Retina (tissue), 1 donor: ENCODE measurements at places on chromosomes 11 and 22.

GRCh38 chr11:113162592-113162962 lies 151.8 kb upstream of the TTC12 start:
- DNase-seq = peak; percentile 81

DNA sequence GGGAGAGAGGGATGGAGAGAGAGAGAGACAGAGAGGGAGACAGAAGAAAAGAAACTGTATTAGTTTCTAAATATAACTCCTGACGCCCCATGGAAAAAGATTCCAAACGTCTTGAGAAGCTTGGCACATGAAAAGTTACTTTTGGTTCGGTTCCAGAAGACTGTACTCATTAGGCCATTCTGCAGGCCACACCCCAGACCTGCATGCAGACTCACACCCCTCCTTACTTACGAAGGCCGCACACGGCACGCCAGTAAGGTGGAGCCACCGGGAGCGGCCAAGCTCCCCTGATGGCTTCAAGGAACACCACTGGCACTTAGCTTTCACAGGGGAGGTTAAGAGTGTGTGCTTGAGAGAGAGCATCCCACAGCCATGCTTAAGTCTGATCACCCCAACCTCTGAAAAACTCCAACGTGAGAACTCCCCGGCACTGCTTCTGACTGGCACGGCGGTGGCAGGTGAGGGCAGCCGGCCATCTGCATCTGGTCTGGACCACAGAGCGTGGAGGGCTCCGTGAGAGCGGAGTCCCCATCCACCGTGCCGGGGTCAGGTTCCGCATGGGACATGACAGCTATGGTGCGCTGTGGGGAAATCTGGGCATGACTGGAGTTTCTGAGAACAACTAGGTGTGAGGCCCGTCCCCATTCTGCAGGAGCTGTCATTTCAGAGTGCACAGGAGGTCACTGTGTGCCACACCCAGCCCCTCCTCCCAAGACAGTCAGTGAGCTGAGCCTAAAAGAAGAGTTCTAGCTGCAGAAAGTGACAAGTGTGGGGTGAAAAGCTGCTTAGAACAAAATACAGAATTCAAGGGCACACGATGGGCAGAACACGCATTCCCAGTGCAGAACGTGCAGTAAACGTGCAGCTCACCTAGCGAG lies 62.4 kb downstream of the MYH9 start:
- DNase-seq = no peak

GRCh38 chr11:112693781-112694180 lies 267.4 kb upstream of the NCAM1 start:
- DNase-seq = no peak

- no peak for DNase-seq
These were observed 1155.2 kb upstream of the CNTN5 start for GRCh38 chr11:97865424-97866012.

DNA sequence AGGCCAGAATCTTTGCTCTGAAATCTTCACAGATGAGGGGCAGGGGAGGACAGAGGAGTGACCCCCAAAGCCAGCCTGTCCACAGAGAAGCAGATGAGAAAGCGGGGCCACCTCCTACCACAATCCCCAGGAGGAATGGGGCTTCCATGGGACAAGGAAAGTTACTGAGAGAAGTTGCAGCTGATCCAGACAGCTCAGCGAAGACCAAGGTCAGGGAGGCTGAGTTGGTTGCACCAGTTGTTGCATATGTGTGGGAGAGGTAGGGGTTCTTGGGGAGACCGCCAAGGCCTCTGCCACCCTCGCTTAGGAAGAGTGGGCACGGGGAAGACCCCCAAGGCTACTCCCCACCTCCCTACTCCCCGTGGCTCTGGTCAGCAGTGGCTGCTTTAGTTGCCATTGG lies 81.6 kb upstream of the EIF3D start:
- DNase-seq = no peak

DNA sequence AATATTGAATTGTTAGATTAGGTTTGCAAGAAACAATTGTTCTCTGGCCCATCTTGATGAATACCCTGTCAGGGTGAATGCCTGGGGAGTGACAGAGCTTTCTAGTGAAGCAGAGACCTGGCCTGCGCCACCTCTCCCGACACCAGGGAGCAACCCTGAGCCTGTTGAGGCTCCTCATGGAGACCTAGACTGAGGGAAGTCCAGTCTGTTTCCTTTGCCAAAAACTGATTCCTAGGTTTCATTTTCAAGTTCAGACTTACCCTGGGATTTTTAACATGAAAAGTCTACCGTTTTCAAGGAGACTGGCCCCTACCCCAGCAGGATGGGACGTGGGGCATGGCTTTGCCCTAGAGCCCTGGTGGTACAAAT lies 173.7 kb upstream of the SORL1-AS1 start:
- no peak for DNase-seq

DNA sequence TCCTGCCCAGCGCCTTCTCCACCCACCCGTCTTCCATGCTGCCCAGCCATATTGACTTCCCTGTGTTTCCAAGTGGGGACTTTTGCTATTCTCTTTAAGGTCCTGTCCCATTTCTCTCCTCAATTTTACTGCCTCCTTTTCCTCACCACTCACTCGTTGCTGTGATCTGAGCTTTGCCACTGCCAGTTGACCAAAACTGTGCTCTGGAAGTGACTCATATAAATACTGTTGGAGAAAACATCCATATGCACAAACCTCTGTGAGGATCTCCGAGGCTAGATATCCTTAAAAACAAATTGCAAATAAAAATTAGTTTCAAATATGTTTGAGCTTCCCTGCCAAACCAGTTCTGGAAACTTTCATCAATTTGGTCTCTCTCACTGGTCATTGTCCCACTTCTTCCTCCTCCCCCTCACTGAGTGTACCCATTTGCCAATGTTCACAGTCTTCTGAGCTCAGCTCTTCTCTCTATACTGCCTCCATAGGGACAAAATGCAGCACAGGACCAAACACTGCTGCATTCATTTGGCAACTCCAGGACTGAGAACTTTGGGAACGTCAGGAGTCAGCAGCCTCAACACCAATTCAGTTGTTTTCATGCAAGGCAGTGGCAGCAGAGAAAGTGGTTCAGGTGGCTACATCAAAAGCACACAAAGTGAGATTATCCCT lies 34.0 kb upstream of the MMP13 start:
- no peak for DNase-seq

DNA sequence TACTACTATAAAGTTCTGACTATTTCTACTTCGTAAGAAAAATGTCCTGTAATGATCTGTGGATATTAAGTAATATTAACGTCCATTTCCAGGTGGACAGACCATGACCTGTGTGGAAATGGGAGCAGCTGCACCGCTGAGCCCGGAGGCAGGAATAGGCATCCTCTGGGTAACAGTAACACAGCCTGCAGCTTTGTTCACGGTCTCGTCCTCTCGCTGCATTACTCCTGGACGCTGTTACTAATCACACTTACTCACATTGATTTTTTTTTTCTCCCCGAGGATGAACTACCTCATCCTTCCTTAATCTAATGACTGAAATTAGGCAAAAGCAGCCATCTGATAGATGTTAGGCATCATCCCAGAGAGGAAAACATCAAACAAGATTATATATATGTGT lies 345.7 kb upstream of the NARS2 start:
- peak; percentile 42 for DNase-seq

DNA sequence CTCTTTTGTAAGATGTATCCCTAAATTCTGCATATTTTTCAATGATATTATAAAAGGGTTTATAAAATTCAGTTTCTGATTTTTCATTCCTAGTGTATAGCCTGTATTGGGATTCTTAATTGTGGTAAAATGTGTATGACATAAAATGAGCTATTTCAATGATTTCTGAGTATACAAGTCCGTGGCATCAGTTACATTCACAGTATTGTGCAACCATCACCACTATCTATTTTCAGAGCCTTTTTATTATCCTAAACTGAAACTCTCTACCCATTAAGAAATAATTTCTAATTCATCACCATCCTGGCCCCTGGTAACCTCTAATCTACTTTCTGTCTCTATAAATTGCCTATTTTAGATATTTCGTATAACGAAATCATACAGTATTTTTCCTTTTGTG lies 39.8 kb downstream of the EIF3F start:
- no peak for DNase-seq

DNA sequence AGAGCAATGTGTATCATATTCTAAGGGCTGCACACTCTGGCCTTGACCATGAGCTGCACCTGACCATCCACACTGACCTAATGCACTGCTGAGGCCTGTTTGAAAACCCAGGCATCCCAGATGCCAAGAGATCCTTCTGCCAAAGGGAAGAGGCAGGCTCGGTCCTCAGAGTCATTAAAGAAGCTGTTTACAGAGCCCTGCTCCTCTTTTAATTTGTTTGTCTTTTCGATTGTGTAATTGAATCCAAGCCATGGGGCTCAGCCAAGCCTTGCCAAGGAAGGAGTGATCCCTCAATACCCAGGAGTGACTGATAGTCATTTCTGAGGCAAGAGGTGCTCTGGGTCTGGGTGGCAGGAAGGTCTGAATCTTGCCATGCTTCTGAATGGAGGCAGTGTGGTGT lies 94.5 kb upstream of the ISX start:
- no peak for DNase-seq

DNA sequence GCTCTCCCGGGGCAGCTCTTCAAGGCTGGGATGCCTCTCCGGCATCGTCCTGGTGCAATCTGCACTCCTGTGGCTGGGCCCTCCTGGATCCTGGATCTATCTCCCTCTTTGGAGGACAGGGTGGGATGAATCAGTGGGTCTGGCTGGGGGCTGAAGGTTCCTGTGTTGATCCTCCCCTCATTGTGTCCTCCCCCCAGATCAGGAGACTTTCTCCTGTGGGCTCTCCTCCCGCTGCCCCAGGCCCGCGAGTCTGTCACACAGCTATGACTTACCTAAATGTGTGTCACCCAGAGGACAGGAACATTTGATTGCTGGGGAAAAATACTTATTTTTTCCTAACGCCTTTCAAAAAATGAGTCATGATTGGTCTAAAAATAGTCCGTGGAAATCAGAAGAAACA lies 106.8 kb upstream of the NECTIN1 start:
- DNase-seq = no peak

- DNase-seq = peak; percentile 80
These were observed 1.2 kb downstream of the PLEKHB1 start for GRCh38 chr11:73647459-73648100.

DNA sequence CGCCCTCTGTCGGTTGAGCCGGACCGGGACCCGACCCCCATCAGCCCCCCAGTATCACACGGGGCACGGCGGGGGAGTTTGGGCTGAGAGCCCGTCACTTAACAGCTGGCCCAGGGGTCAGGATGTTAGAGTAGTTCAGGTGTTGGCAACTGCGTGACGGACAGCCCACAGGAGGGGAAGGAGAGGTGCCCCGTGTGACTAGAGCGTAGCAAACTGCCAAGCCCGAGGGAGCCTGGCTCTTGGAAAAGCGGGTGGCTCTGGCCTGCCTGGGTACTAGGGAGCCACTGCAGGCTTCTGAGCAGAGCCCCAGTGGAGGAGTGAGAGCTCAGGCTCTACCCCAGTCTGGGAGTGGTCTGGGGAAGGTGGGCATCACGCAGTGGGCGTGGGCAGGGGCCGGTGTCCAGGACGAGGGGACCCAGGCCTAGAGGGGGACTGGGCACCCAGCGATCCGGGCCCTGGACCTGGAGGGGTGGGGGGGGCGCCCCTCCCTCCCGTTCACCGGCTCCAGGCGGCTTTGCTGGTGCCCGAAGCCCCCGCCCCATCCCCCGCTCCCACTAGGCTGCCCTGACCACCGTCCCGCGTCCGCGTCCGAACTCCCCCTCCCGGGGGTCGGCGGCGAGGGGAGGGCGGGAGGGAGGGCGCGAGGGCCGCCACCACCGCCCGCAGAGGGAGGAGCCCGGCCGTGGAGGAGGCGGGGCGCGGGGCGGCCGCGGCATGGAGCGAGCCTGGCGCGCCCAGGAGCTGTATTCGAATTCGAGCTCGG lies 24.4 kb downstream of the SHANK3 start:
- peak; percentile 74 for DNase-seq

GRCh38 chr22:29307596-29308147 lies 1.2 kb downstream of the GAS2L1 start:
- DNase-seq = no peak

DNA sequence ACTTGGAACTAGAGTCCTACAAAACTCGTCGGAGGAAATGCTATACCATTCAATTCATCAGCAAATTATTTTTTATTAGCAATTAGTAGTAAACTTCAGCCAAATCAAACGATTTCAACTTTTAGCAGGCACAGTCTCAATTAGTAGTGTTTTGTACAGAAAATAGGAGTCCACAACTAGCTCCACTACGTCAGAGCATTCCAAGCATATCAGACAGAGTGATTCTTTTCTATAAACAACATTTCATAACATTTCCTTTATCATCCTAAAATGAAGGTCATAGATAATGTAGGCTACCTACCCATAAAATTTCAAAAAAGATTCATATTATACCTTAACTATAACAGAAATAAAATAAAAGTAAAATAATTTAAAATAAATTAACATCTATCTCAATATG lies 169.9 kb downstream of the KIF18A start:
- no peak for DNase-seq

DNA sequence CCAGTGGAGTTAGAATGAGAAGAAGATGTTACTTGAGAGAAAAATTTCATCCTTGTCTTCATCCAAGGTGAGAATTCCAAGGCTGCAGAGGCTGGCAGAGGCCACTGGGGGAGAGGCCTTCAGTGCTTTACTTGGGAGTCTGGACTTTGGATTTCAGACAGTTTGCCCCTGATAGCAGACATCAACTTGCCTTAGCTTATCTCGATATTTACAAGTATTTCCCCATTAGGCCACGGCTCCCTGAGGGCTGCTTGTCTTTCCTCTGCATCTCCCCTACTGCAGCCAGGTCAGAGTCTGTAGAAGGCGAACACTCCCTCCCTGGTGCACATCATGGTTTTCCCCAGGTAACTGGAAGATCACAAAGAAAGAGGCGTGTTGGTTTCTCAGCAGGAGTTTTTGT lies 29.9 kb upstream of the BSX start:
- DNase-seq = no peak

- DNase-seq = no peak
These were observed 88.5 kb downstream of the MYEOV start for GRCh38 chr11:69382131-69383128.

GRCh38 chr11:128905345-128906184 lies 14.4 kb downstream of the KCNJ5 start:
- peak; percentile 64 for DNase-seq
